ENCODE measurements at places on chromosomes 13 and 19. TPM values are rescaled to one million over a fixed set of nuclear protein-coding genes. Genes with fewer than 3 reads are reported as not detected.

The IZUMO2 gene
- not detected for total RNA-seq

GRCh38 chr19:1025960-1026782 is at the start of gene CNN2:
TSS of gene CNN2 (plus strand) at chr19:1026608. CDS start at chr19:1026662, 54 bp downstream.
- DNase-seq: peak; percentile 89

- DNase-seq: no peak
These were observed 370.7 kb downstream of the HS6ST3 start for GRCh38 chr13:96460609-96461008.

DNA sequence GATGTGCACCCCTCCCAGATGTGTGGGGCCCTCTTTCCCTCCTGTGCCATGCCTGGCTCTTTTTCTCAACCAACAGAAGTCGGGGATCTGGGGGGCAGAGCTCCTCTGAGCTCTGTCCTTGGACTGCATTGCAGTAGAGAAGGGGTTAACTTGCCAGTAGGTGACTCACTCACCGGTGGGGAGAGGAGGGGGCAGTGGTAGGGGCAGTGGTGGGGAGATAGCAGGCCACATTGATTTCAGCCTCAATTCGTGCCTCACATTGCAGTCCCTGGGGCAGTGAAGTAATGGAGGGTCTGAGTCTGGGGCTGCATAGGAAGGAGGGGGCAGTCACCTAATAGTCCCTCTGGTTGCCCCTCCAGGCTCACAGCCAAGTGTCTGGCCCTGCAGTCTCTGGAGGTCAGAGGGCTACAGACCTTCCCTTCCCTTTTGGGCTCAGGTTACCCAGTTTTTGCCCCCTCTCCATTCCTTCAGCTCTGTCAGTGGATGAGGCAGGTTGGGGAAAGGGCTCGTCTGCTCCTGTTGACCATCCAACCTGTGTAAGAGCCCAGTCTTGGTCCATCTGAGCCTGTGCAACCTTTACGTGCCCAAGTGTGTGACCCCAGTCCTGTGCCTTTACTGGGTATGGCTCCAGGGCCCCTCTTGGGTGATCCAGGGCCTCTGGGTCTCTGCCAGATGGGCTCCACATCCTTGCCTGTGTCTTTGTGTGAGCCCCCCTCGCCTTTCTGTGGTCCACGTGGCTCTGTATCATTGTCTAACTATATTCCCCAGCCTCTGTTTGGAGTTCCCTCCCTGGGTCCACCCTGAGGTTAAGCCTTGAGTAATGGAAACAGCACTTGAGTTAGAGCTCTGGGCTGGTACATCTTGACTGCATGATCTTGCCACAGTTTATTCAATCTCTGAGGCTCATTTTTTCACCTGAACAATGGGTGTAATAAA is 13.0 kb downstream of the CIC start:
- peak; percentile 74 for DNase-seq

- no peak for DNase-seq
These were observed 111.6 kb downstream of the RGCC start for GRCh38 chr13:41568972-41569351.

GRCh38 chr19:29478578-29479565 is 46.9 kb upstream of the VSTM2B start:
- no peak for DNase-seq
